HFFc6 (cell line): ENCODE measurements at places on chromosomes 3 and 15. TPM values are rescaled to one million over a fixed set of nuclear protein-coding genes. Genes with fewer than 3 reads are reported as not detected.

FBXW12 gene
- not detected in 3 replicates for total RNA-seq

TIMMDC1 gene
- 108 to 125 TPM (median 119 TPM) in 3 replicates for total RNA-seq

FBXL2 gene
- total RNA-seq, result 10.3 to 15.8 TPM (median 10.3 TPM) in 3 replicates

HEG1 gene
- 109 to 130 TPM (median 126 TPM) in 3 replicates for total RNA-seq

ACOX2 gene
- total RNA-seq, result 8.6 and 10.0 TPM in 2 replicates

MAPKAPK3 gene
- total RNA-seq, result 57.8 and 62.2 TPM in 2 replicates

CXCR6 gene
- not detected in 3 replicates for total RNA-seq

FGF12 gene
- total RNA-seq, result not detected in 3 replicates

BRPF1 gene
- 14.8 to 17.1 TPM (median 16.9 TPM) in 3 replicates for total RNA-seq

RARB gene
- 1.7 TPM in 1 of 2 replicates, not detected in the other for total RNA-seq

C3orf70 gene
- total RNA-seq, result 0.03 to 0.13 TPM (median 0.10 TPM) in 3 replicates

GATA2 gene
- 77.4 to 97.5 TPM (median 96.2 TPM) in 3 replicates for total RNA-seq

C3orf85 gene
- total RNA-seq, result not detected in 3 replicates

C3orf38 gene
- 23.6 to 27.1 TPM (median 26.3 TPM) in 3 replicates for total RNA-seq

CFAP100 gene
- total RNA-seq, result not detected in 3 replicates

TRMT10C gene
- 22.1 to 27.5 TPM (median 25.4 TPM) in 3 replicates for total RNA-seq

GAP43 gene
- total RNA-seq, result 0.18 TPM in 1 of 2 replicates, not detected in the other

CEP70 gene
- total RNA-seq, result 8.9 to 15.8 TPM (median 11.5 TPM) in 3 replicates

TTLL13 gene
- not detected in 3 replicates for total RNA-seq

SEMA3B gene
- 18.3 to 23.1 TPM (median 22.6 TPM) in 3 replicates for total RNA-seq

CLDN11 gene
- total RNA-seq, result 3.5 to 77.5 TPM (median 5.0 TPM) in 3 replicates

C3orf33 gene
- total RNA-seq, result 3.2 to 3.4 TPM (median 3.3 TPM) in 3 replicates

GCSAM gene
- total RNA-seq, result not detected in 2 replicates

INSYN1 gene
- total RNA-seq, result 0.55 to 1.2 TPM (median 1.1 TPM) in 3 replicates

CDC25A gene
- total RNA-seq, result 6.1 and 10.1 TPM in 2 replicates

CCDC80 gene
- total RNA-seq, result 352 to 404 TPM (median 381 TPM) in 3 replicates

CCR8 gene
- total RNA-seq, result not detected in 3 replicates

PIGZ gene
- total RNA-seq, result 2.9 to 5.1 TPM (median 3.8 TPM) in 3 replicates

PLSCR5 gene
- not detected in 3 replicates for total RNA-seq

STRIT1 gene
- total RNA-seq, result not detected in 3 replicates

ATP10A gene
- total RNA-seq, result 28.3 to 39.2 TPM (median 32.7 TPM) in 3 replicates

WWTR1 gene
- 45.1 to 48.9 TPM (median 47.7 TPM) in 3 replicates for total RNA-seq

ECE2 gene
- not detected in 3 replicates for total RNA-seq

CPLX3 gene
- not detected in 3 replicates for total RNA-seq

MITF gene
- total RNA-seq, result 23.3 and 36.1 TPM in 2 replicates

POC1A gene
- total RNA-seq, result 11.2 to 21.3 TPM (median 17.6 TPM) in 3 replicates

XRN1 gene
- total RNA-seq, result 27.4 and 34.8 TPM in 2 replicates

SPATA12 gene
- total RNA-seq, result not detected in 3 replicates

CTDSPL gene
- total RNA-seq, result 35.8 to 37.5 TPM (median 36.9 TPM) in 3 replicates

TRPM1 gene
- total RNA-seq, result 0.18 TPM in 1 of 2 replicates, not detected in the other

MESP2 gene
- total RNA-seq, result 0.21 TPM in 1 of 2 replicates, not detected in the other

POPDC2 gene
- 0.22 to 0.29 TPM in 2 of 3 replicates, not detected in the other for total RNA-seq

VPS18 gene
- 31.8 to 34.0 TPM (median 32.4 TPM) in 3 replicates for total RNA-seq

GOLGA8J gene
- total RNA-seq, result not detected in 3 replicates

VEPH1 gene
- 31.7 to 62.3 TPM (median 52.3 TPM) in 3 replicates for total RNA-seq

CD200R1L gene
- not detected in 2 replicates for total RNA-seq

DPPA2 gene
- total RNA-seq, result not detected in 2 replicates

GNAT1 gene
- not detected in 3 replicates for total RNA-seq

FILIP1L gene
- 38.6 to 54.7 TPM (median 49.8 TPM) in 3 replicates for total RNA-seq

CCDC39 gene
- not detected in 3 replicates for total RNA-seq

SEMA6D gene
- 1.4 to 2.0 TPM (median 1.8 TPM) in 3 replicates for total RNA-seq

ZSCAN2 gene
- 5.1 to 6.5 TPM (median 5.9 TPM) in 3 replicates for total RNA-seq

PROK2 gene
- not detected in 3 replicates for total RNA-seq
